Naive thymus-derived CD8-positive, alpha-beta T cell (primary cell): ENCODE measurements at places on chromosomes 16 and 17. TPM values are rescaled to one million over a fixed set of nuclear protein-coding genes. Genes with fewer than 3 reads are reported as not detected.

CUEDC1 gene
- not detected for total RNA-seq

KCNH6 gene
- total RNA-seq: not detected

CDK3 gene
- total RNA-seq: 11.9 TPM

ACSM2A gene
- not detected for total RNA-seq

CCL13 gene
- not detected for total RNA-seq

TBC1D3L gene
- 19.9 TPM for total RNA-seq

NF1 gene
- 45.9 TPM for total RNA-seq

KRT33A gene
- total RNA-seq: not detected
